ENCODE measurements at places on chromosomes 1 and 21. TPM values are rescaled to one million over a fixed set of nuclear protein-coding genes. Genes with fewer than 3 reads are reported as not detected.
A peak's percentile ranks its signal among the peaks of the same experiment; 100 is the strongest.

NUCKS1 gene
- total RNA-seq: 478 TPM

GRCh38 chr1:25008192-25008485 lies 78.1 kb upstream of the RUNX3 start:
- H3K4me3 ChIP-seq: no peak overlapping the region
- H3K36me3 ChIP-seq: no peaks in the 10 kb centered on the region
- H3K27me3 ChIP-seq: no peaks in the 10 kb centered on the region
- no peaks in the 10 kb centered on the region for H3K4me1 ChIP-seq

- H3K4me1 ChIP-seq: no peaks in the 10 kb centered on the region
- H3K36me3 ChIP-seq: no peaks in the 10 kb centered on the region
- no peak overlapping the region for H3K27ac ChIP-seq
- no peak overlapping the region for H3K4me3 ChIP-seq
- DNase-seq: no peak
- no peaks in the 10 kb centered on the region for H3K27me3 ChIP-seq
These were observed 115.4 kb upstream of the HOOK1 start for GRCh38 chr1:59699227-59699847.

SERINC2 gene
- total RNA-seq: 26.4 TPM

- peak overlapping the region; percentile 7 for H3K27ac ChIP-seq
- no peaks in the 10 kb centered on the region for H3K27me3 ChIP-seq
- no peaks in the 10 kb centered on the region for H3K4me1 ChIP-seq
- H3K36me3 ChIP-seq: peaks cover 82% of the 10 kb centered on the region
- no peak overlapping the region for H3K4me3 ChIP-seq
- DNase-seq: peak; percentile 90
These were observed 17.9 kb upstream of the MIIP start for GRCh38 chr1:12001249-12001917.

DNA sequence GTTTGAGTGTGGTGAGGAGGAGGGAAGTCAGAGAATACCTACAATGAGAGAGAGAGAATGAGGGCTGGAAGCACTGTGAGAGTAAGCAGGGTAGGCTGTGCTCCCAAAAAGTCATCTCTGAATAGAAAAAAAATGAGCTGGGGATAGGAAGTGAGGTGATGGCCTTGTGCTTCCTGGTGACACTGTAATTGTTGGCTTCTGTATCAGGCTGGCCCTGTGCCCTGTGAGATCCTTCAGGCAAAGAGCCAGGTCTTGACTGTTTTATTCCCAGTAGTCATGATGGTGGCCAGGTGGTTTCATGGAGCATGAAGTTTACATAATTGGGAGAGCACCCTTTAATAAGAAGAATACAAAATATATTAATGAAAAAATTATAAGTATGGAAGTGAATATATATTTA lies 20.4 kb upstream of the SPATA6 start:
- DNase-seq: no peak
- peaks cover 4% of the 10 kb centered on the region for H3K27me3 ChIP-seq
- H3K4me1 ChIP-seq: no peaks in the 10 kb centered on the region
- H3K36me3 ChIP-seq: no peaks in the 10 kb centered on the region
- H3K4me3 ChIP-seq: no peak overlapping the region

DNA sequence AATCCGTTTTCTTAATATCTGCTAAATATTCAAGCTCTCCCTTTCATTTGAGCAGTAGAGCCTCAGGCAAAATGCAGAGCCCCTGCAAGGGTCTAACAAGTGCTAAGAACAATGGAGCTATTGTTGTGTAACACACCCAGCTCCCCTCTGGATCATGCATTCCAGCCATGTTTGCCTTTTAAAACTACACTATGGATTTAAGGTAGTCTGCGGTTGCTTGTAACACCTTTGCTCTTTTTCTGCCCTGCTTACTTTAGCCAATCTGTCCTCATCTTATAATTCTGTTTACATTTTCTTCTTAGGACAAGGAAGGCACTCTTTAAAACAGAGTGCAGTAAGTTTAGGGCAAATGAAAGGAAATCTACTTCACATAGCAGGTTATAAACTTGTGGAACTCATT lies 60.0 kb upstream of the C1orf105 start:
- peaks cover 32% of the 10 kb centered on the region for H3K4me1 ChIP-seq
- peak overlapping the region; percentile 67 for H3K4me3 ChIP-seq
- no peaks in the 10 kb centered on the region for H3K36me3 ChIP-seq
- peak; percentile 66 for DNase-seq
- H3K27me3 ChIP-seq: no peaks in the 10 kb centered on the region

DNA sequence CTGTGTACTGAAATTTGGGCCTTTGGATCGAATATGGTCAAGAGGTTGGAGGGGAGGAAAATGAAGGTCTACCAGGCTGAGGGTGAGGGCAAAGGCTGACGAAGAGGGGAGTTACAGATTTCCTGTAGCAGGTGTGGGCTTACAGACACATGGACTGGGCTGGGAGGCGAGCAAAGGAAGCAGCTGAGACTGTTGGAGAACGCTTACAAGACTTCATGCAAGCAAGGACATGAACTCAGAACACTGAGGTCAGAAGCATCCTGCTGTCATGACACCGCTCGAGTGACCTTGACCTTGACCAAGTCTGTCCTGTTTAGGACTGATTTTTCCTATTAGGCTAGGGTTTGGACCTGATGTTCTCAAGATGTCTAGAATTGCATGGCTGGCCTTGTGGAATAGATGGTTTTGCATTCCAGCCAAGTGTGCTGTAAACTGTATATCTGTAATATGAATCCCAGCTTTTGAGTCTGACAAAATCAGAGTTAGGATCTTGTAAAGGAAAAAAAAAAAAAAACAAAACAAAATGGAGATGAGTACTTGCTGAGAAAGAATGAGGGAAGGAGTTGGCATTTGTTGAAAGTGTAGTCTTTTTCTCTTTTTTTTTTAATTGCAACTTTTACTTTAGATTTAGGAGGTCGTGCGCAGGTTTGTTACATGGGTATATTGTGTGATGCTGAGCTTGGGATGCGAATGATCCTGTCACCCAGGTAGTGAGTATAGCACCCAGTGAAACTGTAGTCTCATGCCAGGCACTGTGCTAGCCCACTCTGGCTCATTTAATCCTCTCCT lies 5.8 kb downstream of the ELF3 start:
- no peak overlapping the region for H3K27ac ChIP-seq
- no peaks in the 10 kb centered on the region for H3K4me1 ChIP-seq
- no peak for DNase-seq
- no peak overlapping the region for H3K4me3 ChIP-seq
- peaks cover 7% of the 10 kb centered on the region for H3K36me3 ChIP-seq

DNA sequence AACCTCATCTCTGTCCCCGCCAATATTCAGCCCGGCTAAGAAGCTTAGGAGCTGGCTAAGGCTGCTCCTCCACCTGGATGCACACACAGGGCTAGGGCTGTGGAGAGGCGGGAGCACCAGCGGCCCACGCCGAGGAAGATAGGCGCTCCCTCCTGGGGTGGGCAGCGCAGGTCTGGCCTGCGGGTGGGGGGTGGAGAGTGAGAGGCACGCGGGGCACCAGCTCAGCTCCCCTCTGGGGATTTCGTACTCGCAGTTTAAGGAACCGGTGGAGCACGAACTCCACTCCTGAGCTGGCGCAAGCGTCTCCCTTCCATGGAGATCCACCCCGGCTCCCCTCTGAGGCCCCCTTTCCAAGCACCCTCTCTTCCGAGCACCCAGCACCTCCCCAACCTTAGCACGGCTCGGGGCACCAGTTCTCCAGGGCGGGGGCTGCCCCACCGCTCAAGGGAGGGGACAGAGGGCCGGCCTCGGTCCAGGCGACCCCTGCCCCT lies 433 bp upstream of the KAZN start:
- peak overlapping the region; percentile 85 for H3K4me3 ChIP-seq
- peaks cover 5% of the 10 kb centered on the region for H3K4me1 ChIP-seq

DNA sequence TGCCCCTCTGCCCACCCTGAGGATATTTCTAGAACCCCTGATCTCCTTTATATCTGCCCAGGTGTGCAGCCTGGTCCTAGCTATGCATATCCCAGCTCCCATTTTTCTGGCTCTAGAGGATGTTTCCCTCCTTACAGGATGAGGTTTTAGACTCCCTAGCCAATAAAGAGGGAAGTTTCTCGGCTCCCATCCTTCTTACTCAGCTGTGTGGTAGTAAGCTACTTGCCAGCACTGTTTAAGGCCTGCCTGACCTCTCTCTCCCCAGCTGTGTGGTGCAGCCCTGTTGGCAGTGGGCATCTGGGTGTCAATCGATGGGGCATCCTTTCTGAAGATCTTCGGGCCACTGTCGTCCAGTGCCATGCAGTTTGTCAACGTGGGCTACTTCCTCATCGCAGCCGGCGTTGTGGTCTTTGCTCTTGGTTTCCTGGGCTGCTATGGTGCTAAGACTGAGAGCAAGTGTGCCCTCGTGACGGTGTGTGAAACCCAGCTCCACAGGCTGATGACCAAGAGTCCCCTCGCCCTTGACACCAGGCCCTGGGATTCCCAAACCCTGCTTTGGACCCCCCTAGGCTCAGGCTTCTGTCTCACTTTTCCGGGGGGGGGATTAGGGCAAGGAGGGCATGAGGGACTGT lies 7.8 kb upstream of the P3R3URF start:
- H3K4me1 ChIP-seq: no peaks in the 10 kb centered on the region
- no peak overlapping the region for H3K27ac ChIP-seq
- peaks cover 17% of the 10 kb centered on the region for H3K36me3 ChIP-seq
- no peak for DNase-seq
- no peaks in the 10 kb centered on the region for H3K27me3 ChIP-seq
- H3K4me3 ChIP-seq: no peak overlapping the region

TCHH gene
- total RNA-seq: 0.09 TPM
